Osteoblast (primary cell): ENCODE measurements at places on chromosomes 5 and 9. TPM values are rescaled to one million over a fixed set of nuclear protein-coding genes. Genes with fewer than 3 reads are reported as not detected.

C9orf43 gene
- total RNA-seq, result 0.36 and 0.88 TPM in 2 replicates

DNA sequence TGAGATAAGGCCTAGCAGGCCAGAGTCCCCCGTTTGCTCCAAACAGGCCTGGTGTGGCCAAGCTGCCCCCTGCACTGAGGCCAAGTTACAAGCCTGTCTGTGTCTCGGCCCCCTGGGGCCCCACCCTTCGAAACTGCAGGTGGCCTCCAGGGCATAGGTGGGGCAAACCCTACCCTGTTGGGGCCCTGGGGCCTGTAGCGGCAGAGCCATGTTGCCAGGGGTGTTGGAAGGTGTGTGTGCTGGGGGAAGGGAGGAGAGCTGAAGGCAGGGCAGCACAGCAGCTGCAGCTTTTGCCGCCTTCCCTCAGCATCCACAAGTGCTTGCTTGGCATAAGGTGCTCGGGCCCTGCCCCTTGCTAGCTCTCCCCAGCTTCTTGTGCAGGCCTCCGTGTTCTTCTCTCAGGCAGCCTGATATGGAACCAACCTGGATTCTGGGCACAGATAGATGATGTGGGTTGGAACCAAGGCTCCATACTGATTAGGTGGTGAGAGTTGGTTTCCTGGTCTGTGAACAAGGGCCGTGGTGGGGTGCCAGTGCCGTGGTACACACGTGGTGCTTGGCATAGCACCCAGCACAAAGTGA, 12.7 kb downstream of the IRF1 start:
- peaks cover 23% of the 10 kb centered on the region for H3K4me1 ChIP-seq
- H3K36me3 ChIP-seq, result peaks cover 3% of the 10 kb centered on the region
- DNase-seq, result no peak
- no peaks in the 10 kb centered on the region for H3K27me3 ChIP-seq

DNA sequence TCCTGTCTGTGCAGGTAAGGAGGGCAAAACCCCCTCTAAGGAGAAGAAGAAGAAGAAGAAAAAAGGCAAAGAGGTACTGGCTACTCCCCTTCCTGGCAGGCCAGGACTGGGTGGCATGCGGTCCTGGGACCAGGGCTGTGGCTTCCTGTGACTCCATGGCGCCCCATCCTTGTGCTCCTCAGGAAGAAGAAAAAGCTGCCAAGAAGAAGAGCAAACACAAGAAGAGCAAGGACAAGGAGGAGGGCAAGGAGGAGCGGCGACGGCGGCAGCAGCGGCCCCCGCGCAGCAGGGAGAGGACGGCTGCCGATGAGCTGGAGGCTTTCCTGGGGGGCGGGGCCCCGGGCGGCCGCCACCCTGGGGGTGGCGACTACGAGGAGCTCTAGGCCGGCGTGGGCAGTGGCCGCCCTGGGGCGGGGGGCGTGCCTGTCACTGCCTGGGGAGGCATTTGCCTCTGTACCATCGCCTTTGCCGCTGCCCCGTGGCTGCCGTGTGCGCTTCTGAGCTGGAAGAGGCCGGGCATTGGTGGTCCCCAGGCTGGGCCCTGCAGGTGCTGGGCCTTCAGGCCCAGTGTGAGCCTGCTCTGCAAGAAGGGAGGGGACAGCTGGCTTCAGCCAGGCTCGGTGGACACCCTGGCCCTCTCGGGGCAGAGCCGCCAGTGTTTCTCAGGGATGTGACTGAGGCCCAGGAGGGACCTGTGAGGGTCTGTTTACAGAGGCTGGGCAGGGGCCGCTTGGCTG, 2.0 kb upstream of the AJM1 start:
- DNase-seq, result no peak
- peaks cover 14% of the 10 kb centered on the region for H3K4me1 ChIP-seq
- H3K27ac ChIP-seq, result no peak overlapping the region
- no peak overlapping the region for H3K4me3 ChIP-seq
- H3K27me3 ChIP-seq, result peaks cover 3% of the 10 kb centered on the region

DNA sequence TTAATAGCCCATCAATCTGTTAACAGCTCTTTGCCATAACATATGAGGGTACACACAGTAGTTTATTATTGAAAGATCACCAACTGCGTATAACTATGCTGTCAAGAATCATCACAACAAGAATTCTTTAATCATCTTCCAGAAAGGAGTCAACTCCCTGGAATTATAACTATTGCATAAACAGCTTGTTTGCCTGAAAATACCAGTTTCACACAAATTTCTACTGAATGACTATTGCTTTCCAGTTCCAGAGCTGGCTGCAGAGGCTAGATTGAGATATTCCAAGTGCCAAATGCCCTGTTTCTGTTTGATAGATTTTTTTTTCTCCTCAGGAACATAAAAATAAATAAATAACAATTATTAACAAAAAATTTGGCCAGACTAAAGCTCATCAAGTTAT, 444.7 kb downstream of the TLE1 start:
- no peak overlapping the region for H3K27ac ChIP-seq
- H3K27me3 ChIP-seq, result no peaks in the 10 kb centered on the region
- no peaks in the 10 kb centered on the region for H3K4me1 ChIP-seq
- peak; percentile 19 for DNase-seq

DNA sequence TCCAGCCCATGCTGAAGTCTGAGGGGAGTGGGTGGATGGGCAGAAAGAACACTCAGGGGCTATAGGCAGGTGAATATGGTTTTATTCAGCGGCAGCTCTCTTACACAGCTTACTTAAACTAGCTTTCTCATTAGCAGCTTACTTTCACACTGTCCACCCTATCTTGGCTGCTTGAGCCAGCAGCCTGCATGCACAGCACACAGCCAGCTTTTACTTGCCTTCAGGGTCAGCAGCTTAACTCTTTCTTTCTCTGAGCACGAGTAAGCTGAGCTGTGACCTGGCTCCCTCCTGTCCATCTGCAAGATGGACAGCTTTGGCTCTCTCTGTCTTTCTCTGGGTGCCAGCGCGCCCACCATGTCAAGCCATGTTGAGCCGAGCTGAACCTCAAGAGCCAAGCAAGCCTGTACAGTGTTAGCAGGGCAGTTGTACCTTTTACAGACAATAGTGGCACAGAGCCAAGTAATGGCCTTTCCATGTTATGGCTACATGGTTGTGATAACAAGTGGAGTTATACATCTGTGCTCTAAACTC, 1054.9 kb downstream of the PTPRD start:
- H3K27me3 ChIP-seq, result no peaks in the 10 kb centered on the region
- no peaks in the 10 kb centered on the region for H3K4me1 ChIP-seq
- H3K36me3 ChIP-seq, result no peaks in the 10 kb centered on the region
- H3K4me3 ChIP-seq, result no peak overlapping the region
- DNase-seq, result no peak

DNA sequence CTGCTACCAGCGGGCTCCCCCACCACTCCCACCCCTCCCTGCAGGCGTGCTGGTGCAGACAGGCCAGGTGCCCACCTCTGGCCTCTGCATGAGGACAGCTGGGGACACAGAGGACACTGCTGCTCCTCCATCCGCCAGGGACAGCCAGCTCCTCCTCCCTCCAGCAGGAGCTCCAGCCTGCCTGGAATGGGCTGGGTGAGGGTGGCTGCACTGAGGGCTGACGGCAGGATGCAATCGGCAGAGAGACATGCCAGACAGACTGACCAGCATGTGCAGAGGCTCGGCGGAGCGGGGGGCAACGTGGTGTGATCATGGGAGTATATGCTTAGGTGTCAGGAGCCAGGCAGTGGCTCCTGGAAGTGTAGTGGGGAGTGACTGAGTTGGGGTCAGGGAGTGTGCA, 68.4 kb downstream of the RASGEF1C start:
- H3K4me3 ChIP-seq, result no peak overlapping the region
- no peak overlapping the region for H3K27ac ChIP-seq
- peak; percentile 38 for DNase-seq
- H3K27me3 ChIP-seq, result peaks cover 8% of the 10 kb centered on the region
- H3K4me1 ChIP-seq, result peaks cover 1% of the 10 kb centered on the region

DNA sequence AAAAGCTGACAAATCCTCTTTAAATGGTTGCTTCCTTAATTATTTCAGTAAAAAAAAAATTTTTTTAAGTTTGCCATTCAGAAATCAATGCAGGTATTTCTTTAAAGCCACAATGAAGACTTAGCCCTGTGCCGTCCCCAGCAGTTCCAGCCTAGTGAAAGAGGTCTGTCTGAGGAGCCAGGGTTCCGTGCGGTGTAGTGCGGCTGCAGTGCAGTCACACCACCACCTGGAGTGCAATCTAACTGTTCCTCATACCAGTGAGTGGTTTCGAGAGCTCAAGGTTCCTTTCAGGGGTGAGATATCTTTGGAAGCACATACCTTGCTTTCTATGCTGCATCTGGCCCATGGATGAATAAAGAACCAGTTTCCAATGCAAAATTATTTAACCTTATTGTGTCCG, 87.5 kb downstream of the FANCC start:
- no peaks in the 10 kb centered on the region for H3K27me3 ChIP-seq
- H3K4me3 ChIP-seq, result no peak overlapping the region
- H3K27ac ChIP-seq, result no peak overlapping the region
- H3K4me1 ChIP-seq, result no peaks in the 10 kb centered on the region
